Stimulated activated CD4-positive, alpha-beta T cell treated with anti-CD3 and anti-CD28 coated beads, TNF-alpha, amount 100 ng/mL, for 1 hour (primary cell): ENCODE measurements at places on chromosomes 5 and 9.

- no peak for DNase-seq
Observed at GRCh38 chr5:133827011-133827410, 141.4 kb downstream of the C5orf15 start.

DNA sequence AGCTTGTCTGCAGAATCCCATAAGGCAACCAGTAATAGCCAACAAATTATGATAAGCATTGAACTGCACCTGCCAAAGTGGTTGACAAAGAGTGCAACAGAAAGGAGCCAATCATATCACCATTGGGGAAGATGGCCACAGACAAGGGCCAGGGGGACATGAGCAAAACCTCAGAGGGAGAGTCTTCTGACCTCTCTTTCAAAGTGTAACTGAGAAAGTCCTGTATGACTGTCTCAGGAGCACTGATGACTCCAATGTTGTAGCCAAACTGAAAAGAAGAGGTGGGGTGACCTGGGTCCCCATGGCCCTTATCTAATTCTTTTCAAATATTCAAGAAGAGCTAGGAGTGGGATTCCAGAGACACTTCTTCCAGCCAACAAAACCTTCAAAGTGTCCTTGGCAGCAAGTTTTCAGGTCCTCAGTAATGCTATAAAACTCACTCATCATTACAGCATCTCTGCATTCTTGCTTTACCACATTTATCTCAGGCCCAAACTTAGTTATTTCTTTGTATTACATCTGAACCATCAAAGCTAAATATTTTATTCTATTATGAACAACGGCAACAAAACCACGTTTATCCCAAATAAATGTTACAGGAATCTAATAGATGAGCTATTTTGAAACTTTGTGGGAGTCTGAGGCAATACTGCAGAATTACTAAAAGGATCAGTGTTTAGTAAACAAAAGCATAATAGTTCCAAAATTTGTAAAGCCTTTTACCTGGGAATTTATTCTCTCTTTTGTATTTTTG is 24.4 kb downstream of the FBLL1 start:
- no peak for DNase-seq

DNA sequence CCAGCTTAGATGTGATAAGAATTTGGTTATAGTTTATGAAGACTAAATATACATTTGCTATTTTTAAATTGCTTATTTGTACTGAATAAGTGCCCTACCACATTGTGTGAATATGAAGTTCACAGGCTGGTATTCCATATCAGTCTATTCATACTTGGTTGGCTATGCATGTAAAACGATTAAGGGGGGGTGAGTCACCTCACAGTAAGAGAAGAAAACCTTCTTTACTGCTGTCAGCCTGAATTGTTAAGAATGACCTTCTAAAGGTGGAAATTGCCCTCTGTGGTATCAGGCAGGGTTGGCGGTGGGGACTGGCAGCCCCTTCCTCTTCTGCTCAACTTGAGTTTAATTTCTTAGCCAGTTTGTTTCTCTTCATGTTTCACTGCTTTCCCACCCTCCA is 127.0 kb upstream of the RPS23 start:
- no peak for DNase-seq

- DNase-seq = peak; percentile 21
Observed at GRCh38 chr9:36470643-36471290, 70.7 kb upstream of the RNF38 start.

- no peak for DNase-seq
Observed at GRCh38 chr9:29514336-29514735, 1941.1 kb upstream of the C9orf72 start.

DNA sequence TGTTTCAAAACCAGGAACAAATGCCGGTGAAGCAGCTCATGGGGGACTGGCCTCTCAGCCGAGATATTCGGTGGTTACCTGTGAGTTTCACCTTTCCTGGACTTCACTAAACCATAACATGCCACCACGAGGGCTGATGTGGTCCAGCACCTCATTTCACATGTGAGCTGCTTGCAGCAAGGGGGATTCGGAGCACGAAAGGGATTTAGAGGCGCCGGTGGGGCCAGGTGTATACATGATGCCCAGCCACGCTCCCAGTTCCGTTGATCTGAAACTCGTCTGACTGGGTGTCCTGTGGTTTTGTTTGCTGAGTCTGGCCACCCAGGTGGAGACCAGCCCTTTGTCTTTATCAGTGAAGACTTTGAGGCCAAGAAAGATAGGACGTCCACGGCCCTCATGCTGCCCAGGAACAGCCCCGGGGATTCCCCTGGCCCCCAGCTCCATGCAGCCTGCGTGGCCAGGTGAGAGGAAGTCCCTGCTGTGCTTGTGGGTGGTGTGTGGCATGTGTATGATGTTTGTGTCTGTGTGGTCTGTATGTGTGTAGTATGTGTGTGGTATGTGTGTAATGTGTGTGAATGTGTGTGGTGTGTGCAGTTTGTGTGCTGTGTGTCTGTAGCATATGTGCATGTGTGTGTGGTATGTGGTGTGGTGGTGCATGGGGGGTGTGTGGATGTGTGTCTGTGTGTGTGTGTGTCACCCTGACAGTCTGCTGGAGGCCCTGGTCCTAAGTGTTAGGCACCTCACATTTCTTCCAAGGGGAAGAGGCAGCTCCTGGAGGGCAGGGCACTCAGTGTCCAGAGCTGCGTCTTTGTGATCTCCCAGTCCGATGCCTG is 23.4 kb downstream of the PHF2 start:
- no peak for DNase-seq

DNA sequence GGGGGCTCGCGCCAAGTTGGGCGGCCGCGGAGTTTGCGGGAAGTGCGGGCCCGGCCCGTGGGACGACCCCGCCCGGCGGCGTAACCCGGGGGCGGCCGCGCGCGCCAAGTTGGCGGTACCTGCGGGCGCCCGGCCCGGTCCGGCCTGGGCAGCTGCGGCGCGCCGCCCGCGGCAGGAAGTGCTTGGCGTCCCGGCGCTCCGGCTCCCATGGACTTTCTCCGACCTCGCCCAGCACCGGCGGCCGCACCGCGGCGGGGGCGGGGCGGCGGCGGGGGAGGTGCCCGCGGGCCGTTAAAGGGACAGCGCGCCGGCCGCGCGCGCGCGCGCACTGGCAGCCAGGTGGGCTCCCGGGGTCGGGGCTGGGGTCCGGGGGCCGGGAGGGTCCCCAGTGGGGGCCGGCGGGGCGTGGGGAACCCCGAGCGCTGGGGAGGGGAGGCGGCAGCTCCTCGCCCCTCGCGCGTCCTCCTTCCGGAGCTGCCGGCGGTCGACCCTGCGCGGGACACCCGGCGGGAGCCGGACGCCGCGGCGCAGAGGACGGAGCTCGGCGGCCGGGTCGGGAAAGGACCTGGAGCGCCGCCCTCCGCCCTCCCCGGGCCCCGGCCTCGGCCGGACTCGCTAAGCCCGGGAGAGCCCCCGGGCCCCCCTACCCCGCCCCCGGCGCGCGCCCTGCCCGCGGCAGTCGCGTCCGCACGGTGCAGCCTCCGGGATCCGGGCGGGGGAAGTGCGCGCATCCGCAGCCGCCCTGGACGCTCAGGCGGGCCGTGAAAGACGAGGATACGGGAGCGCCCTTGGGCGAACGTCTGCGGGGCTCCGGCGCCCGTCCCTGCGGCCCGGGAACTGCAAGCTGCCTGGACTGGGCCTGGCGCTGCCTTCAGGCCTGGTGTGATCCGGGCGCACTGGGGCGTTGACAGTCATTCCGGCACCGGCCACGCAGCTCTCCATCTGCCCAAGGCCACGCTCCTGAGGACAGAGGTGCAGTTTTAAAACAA is at the start of gene NACC2:
Gene NACC2, minus strand, starts transcription at position 220 of the 989 bp plus-strand sequence. CDS start 44,768 bp downstream, outside the sequence.
- no peak for DNase-seq

GRCh38 chr5:31990081-31990650 is 184.0 kb downstream of the GOLPH3 start:
- DNase-seq = no peak

DNA sequence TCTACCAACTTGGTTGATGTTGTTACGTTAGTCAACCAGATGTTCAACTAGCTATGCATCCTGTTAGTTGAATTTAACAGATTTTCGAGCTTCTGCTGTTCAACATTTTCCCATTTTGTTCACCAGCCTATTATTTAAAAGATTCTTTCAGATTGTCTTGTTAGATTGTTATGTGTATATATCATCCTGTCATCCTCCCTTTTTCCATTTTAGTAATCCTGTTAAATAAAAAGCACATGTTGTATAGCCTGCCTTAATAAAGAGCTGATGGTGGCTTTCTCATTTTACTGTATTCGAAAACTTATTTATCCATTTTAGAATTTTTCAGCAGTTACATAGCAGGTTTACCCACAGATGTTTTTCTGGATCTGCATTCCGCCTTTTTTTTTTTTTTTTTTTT is 4.3 kb downstream of the TMEFF1 start:
- no peak for DNase-seq

DNA sequence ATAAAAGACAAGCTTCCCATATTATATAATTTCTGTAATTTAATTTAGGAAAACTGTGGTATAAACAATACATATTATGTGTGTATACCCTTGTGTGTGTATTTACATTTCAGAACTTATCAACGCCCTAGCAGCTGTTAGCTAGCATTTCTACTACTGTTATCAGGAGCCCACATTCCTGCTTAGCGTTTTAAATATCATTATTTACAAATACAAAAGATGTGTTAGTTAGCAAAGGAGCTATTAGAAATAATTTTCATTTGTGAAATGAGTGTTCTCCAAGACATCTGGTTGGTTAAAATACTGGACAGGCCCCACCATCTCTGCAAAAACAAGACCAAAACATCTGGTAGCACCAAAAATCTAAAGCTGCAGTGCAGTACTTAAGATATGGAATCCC is 48.0 kb downstream of the EPB41L4A start:
- no peak for DNase-seq

GRCh38 chr5:127856292-127856691 is 153.1 kb downstream of the CCDC192 start:
- DNase-seq = no peak

DNA sequence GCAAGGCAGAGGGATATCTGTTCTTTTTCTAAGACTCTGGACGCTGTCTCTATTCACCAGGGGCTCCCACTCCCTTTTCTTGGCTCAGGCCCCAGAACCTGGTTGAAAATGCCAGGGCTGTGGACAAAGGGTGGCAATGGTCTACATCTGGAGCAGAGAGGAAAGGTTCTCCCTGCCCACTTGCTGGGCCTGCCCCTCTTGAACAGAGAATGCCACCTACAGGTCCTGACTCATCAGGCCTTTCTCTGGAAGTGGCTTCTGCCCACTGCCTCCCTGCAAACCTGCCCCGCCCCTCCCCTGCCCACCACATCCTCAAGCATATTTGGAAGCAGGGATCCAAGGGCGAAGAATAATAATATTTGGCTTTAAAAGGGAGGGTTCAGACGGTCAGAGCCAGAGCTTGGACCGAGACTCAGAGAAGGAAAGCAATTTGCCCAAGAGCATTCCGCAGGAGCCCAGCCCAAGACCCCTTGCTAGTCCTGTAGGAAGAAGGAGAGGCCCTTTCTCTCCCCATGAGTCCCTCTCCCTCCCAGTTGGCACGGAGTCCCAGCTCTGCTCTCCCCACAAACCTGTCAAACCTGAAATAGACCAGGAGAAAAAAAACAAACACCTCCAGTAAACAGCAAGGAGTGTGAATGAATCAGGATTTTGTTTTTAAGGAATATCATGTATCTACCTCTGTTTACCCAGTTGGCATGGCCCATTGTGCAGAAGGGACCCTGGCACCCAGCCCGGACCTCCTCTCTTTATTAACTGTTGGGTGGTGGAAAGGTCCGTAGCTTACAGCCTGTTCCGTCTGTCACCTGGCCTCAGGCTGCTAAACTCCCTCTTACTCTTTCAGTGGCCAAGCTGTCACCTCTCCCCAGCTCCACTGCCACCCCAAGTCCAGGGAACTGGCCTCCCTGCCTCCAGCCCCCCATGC is 37.7 kb upstream of the STXBP1 start:
- no peak for DNase-seq

- DNase-seq = no peak
Observed at GRCh38 chr5:8196061-8196460, 327.1 kb downstream of the MTRR start.

GRCh38 chr5:86971034-86971571 is 296.6 kb upstream of the RASA1 start:
- no peak for DNase-seq

DNA sequence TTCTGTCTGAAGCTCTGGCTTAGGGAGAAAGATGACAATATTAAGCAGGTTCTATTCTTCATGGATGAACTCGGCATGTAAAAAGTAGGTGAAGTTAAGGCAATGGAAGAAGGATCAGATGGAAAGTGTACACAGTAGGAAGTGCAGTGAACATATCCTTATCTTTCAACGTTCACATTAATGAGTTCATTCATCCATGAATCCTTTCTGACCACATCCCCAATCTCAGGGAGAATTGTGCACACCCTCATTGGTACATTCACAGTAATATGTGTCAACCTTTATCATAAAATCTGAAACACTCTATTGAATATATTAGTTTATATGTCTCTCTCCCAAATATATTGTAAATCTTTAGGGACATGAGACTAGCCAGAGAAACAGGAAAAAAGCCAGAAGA is 5.5 kb downstream of the GIN1 start:
- no peak for DNase-seq

- DNase-seq = no peak
Observed at GRCh38 chr5:89450149-89450538, 567.2 kb upstream of the MEF2C start.

GRCh38 chr5:8446179-8446578 is 577.2 kb downstream of the MTRR start:
- DNase-seq = no peak

GRCh38 chr5:32308946-32309345 is 3.8 kb downstream of the MTMR12 start:
- DNase-seq = no peak

DNA sequence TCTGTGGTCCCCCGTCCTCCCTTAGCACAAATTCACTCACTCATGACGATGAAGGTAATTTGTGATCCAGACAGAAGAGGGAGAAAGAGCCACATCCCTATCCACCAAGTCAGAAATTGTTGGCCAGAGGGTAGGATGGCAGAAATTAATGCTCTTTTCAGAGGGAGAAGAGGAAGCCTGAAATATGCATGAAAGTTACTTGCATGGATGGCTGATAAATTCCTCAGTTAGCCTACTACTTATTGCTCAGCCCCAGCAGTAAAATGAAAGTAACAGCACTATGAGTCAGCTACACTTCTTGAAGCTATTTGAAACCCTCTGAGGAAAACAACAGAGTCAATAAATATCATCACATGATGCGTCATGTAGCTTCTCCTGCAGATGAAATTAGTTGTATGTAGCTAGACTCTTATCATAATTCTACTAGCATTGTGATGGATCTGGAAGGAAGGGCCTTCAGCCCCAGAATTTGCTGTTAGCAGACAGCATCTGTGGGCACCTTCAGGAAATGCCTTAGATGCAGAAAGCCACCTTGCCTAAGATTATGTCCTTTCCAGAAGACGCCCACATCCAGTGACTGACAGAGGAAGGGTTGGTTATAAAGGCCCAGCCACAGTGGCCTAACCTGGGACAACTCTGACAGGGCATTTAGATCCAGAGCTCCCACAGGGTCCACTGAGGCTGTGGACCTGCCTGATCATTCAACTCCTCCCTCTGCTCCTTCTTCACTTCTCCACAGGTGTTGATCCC is 81.2 kb upstream of the CCDC112 start:
- DNase-seq = no peak
